Inflammatory macrophage treated with lipopolysaccharide for 1 hour (primary cell): ENCODE measurements at places on chromosomes 11 and 22.

DNA sequence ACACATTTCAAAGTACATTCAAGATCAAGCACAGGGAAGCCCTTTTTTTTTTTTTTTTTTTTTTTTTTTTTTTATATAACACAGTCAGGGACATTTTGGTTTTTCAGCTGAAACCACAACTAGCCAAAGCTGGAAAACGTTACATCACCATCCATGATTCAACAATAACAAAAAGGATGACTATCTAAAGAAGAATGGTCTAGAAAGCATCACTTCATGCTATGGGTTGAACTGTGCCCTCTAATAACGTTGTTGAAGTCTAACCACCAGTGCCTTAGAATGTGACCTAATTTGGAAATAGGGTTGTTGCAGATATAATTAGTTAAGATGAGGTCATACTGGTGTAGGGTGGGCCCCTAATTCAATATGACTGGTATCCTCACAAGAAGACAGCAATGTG, 46.6 kb downstream of the MTMR2 start:
- no peak for DNase-seq

DNA sequence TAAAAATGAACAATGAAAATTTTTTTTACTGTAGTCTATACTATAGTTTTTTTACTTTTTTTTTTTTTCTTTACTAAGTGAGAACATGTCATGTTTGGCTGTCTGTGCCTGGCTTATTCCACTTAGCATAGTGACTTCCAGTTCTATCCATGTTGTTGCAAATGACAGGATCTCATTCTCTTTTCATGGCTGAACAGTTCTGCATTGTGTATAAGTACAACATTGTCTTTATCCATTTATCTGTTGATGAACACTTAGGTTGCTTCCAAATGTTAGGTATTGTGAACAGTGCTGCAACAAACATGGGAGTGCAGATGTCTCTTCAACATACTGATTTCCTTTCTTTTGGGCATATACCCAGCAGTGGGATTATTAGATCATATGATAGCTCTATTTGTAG, 88.1 kb upstream of the CCDC90B start:
- DNase-seq: no peak

DNA sequence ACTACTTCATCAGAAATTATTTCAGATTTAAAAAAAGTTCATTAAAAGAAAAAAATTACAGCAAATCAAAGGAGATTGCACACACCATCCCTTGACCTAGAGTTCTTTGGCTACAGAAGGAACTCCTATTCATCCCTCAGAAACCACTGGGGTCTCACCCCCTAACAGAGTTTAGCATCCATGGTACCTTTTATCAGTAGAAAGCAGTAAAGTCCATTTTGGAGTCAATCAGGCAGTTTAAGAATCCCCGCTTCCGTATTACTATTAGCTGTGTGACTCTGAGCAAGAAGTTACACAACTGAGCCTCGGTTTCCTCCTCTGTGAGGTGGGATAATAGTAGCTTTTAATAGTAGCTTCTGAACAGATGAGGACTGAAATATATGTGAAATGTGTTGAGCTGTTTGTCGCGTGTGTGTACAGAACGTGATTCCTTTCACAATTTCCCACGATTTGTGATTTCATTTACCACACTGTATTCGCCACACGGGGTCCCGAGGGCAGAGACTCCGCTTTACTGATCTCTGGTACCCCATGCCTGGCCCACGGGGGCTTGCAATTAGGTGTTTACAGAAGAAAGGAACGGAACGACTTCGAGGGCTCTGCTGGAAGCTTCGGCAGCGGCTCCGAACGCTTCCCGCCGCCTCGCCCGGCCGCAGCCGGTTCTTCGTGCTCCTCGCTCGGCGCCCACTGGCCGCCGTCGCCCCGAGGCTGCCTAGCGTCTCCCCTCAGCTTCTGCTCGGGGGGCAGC, 72.5 kb upstream of the ZBED5 start:
- no peak for DNase-seq

DNA sequence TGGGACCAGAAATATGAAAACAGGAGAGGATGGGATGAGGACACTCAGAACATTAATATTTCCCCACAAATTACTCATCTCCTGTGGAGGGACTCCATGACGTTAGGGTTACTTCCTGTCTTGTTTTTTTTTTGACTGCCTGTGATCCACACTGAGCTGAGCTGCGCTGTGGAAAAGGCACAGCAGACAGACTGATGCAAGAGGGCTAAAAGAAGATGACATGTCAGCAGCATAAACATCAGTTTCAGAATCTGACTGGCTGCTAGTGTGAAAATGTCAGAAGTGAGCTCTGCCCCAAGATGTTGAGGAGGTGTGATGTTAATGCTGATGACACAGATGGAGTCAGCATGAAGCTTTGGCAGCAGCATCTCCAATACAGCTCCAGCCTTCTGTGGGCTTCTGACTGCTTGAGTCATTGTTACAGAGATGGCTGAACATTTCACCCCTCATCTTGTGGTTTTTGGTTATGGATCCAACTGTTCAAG, 286.8 kb downstream of the BLID start:
- DNase-seq: peak; percentile 34

GRCh38 chr11:97905671-97906070, 1115.1 kb upstream of the CNTN5 start:
- DNase-seq: no peak

DNA sequence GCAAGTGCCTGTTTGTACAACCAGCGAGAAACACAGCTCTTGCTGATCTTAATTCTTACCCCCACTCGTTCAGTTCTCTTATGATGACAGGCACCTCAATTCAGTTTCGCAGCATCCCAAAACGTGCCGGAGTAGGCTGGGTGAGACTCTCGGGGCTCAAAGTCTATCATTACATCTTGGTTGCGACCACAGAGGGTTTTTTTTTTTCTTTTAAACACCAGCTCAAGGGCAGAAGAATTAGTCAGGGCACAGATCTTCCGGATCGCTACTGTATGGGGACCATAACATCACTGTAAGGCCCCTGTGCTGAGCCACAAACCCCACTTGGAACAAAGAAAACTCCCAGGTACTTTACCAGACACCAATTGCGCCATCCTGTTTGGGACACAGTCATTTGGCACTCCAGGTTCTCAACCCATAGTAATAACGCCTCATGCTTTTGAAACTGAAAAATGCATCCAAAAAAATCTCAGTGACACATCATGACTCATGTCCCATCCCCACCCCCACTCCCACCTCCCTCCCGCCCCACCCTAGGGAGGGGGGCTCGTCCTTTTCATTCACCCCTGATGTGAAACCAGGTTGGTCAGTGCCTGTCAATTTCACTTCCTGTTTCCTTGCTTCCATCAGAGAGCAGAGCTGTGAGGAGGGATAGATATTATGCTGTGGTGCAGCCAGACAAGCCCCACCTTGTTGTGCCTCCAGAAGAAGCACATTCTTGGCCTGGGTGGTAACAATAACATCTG, 41.0 kb upstream of the CD5 start:
- DNase-seq: peak; percentile 68

- DNase-seq: peak; percentile 19
Measured at GRCh38 chr22:48663297-48663696, 1164.4 kb downstream of the BRD1 start.

DNA sequence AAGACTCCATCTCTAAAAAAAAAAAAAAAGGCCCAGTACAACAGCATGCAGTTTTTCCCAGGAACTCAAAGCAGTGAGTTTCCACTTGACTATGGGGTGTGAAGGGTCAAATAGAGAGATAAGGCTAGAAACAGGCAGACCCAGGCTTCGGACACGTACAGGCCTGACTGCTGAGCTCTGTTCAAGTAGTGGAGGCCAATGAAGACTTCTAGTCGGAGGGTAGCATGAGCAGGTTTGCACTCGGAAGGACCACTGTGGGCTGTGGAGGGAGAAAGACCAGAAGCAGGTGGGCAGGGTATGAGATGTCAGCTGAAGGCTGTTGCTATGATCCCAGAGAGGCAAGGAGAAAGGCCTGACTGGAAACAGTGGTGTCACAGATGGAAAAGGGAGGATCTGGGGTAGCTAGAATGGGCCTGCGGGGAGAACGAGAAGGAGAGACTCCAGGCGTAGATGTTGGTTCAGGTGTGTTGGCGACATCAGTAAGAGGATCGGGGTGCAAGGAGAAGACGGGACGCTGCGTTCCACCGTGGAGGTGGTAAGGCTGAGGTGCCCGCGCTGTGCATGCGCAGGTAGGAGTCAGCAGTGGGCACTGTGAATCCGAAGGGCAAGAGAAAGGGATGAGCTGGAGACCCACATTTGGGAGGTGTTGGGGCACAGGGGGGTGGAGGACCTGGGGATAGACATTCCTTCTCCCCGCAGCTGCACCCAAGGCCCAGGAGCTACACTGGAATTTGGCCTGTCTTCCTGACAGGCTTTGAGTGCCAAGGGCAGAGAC, 49.4 kb upstream of the RAB1B start:
- no peak for DNase-seq

- DNase-seq: no peak
Measured at GRCh38 chr11:107307991-107308390, 149.6 kb downstream of the CWF19L2 start.

DNA sequence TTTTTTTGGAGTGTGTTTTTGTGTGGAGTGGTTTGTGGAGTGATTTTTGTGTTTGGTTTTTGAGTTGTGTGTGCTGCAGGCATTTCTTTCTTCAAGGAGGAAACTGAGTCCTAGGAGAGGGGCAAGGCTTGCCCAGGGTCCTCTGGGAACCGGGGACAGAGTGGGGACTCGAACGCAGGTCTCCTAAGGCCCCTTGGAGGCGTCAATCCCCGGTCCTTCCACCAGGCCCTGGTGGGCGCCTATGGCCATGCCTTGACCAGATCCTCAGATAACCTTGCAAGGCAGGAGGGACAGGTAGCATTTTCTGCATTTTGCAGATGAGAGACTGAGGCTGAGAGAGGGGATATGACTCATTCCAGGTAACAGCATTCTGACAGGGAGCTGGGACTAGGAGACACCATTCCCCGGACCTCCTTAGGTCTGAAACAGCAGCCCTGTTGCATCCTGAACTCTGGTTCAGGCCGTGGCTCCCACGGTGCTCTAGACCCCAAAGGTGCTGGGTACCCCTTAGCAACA, 39.1 kb downstream of the MYO7A start:
- no peak for DNase-seq

- no peak for DNase-seq
Measured at GRCh38 chr22:23496445-23496833, 83.7 kb downstream of the IGLL1 start.

DNA sequence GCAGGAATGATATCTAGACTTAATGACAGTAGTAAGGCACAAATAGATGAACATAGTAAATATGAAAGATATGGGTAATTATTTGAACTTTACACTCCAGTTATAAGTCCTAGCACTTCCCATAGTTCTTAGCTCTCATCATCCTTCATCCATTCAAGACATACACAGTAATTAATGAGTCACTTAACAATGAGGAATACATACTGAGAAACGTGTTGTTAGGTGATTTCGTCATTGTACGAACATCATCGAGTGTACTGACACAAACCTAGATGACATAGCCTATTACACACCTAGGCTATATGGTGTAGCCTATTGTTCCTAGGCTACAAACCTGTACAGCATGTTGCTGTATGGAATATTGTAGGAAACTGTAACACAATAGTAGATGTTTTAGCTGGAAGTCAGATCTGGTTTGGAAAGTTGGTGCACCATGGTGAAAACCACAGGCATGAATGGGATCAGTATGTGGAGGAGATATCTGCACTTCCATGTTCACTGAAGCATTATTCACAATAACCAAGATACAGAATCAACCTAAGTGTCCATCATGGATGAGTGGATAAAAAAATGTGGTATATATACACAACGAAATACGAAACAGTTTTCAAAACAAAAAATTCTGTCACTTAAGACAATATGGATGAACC, 229.9 kb upstream of the PITPNB start:
- no peak for DNase-seq

GRCh38 chr22:25650833-25651232, 86.4 kb downstream of the GRK3 start:
- peak; percentile 61 for DNase-seq

DNA sequence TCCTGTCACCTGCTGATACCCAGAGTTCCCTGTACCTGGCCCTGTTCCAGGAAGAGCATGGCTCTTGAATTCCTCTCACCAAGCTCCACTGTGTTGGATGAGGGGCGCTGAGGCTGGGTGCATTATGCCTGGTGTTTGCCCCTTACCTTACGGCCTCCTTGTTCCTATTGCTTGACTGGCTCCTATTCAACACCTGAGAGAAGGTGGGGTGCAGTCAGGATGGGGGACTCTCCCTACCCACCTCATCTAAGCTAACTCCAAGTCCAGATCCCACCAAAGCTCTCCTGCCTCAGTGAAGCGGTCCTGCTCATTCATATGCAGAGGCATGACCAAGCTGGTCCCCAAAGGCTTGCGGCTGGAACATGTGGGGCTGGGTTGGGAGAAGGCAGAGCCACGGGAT, 35.8 kb upstream of the RIC3 start:
- DNase-seq: no peak

DNA sequence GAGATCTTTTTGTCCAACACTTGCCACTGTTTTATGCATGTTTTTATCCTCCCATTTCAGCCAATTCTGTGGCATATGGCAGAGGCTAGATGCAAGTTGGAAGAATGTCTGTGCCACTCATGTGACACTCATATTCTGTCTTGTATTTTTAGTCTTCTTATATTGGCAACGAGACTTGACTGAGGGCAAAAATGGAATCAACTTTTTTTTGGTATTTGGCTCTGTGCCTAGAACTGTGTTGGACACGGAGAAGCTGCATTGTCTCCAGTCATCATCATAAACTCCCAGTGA, 1.7 kb upstream of the FZD4 start:
- no peak for DNase-seq

DNA sequence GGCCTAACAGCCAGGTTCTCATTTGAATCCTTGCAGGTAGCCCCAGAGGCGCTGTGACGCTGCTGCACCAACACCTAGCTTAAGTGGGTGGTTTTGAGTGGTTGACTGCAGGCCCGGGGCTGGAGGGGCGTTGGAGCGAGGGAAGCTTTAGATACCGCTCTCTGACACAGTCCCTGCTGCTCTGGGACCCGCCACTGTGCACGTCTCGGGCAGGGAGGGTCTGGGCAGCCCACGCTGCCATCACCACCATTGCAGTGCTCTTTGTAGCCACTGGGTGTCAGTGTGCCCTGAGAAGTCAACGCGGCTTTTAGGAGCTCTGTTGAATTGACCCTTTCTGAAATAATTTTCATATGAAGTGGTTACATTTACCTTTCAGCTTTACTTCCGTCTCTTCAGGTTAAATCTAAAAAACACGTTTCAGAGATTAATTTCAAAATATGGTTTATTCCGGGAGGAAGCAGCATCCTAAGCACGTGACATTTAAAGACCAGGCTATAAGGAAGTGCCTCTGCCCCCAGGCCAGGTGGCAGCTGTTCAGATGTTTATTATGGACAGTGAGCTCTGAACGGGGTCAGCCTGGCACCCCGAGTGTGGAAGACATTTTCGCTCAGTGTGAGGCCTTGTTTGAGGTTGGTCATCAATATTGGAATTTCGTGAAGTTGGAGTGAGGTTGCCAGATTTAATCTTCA, 30.9 kb upstream of the PARVB start:
- DNase-seq: peak; percentile 74

- no peak for DNase-seq
Measured at GRCh38 chr11:71139516-71140205, 112.7 kb downstream of the SHANK2 start.

- no peak for DNase-seq
Measured at GRCh38 chr11:1880746-1881441, 10.8 kb downstream of the PRR33 start.
